ENCODE measurements at places on chromosomes 4 and X.

- DNase-seq: no peak
Measured at GRCh38 chrX:6983207-6983955, 164.1 kb upstream of the STS start.

DNA sequence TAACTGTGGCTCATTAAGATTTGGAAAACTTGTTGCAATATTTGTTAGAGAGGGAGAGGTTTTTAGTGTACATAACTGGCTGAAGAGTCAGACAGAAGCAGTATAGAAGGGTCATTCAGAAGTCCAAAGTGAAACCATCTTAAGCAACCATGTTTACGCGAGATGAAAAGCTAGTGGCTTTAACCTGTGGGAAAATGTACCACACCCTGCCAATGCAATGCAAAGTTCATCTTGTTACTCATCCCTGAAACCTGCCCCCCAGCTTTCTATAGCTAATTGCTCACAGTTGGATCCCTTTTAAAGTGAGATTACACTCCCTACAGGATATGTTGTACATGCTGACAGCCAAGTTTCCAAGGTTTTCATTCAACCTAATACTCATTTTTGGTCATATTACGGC is 96.7 kb upstream of the RAPGEF2 start:
- DNase-seq: no peak

DNA sequence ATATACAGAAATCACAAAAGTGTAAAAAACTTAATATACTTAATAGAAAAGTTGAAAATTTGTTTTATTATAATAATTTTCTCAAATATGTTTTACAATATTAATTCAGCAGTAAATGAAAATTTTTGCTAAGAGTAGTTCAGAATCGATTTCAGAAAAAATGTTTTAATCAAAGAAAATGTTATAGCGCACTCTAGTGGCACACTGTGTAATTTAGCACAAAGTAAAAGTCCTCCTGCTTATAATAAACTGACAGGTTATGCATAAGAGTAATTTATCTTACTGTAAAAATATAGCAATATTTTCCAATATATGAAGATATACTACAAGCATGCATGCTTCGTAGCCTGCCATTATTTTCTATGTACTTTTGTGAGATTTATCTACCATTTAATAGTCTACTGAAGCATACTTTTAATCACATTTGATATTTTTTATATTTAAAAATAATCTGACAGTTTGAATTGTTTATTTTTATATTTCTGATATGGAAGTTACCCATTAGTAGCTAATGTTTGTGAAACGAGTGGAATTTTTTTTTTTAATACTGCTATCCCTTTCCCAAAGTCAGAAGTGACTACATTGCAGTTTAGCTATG is 217.9 kb upstream of the KLHL4 start:
- DNase-seq: no peak

GRCh38 chrX:147890756-147891155 is 21.0 kb upstream of the FMR1 start:
- no peak for DNase-seq

GRCh38 chr4:78356251-78356786 is 195.3 kb upstream of the ANXA3 start:
- DNase-seq: no peak

DNA sequence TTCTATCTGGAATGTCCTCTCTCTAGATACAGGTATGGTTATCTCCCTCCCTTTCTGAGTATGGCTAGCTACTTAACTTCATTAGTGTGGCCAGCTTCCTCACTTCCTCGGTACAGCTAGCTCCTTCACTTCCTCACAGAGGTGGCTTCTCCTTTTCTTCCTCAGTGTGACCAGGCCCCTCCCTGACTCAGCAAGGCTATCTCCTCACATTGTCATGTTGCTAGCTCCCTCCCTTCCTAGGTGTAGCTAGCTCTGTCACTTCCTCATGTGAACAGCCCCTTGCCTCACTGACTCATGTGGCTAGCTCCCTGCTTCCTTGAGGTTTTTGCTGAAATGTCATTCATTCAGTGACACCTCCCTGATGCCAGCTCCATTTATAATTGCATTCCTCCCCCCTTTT is 67.3 kb upstream of the DDIT4L start:
- no peak for DNase-seq

GRCh38 chr4:77538144-77538543 is 67.5 kb upstream of the CXCL13 start:
- DNase-seq: no peak

DNA sequence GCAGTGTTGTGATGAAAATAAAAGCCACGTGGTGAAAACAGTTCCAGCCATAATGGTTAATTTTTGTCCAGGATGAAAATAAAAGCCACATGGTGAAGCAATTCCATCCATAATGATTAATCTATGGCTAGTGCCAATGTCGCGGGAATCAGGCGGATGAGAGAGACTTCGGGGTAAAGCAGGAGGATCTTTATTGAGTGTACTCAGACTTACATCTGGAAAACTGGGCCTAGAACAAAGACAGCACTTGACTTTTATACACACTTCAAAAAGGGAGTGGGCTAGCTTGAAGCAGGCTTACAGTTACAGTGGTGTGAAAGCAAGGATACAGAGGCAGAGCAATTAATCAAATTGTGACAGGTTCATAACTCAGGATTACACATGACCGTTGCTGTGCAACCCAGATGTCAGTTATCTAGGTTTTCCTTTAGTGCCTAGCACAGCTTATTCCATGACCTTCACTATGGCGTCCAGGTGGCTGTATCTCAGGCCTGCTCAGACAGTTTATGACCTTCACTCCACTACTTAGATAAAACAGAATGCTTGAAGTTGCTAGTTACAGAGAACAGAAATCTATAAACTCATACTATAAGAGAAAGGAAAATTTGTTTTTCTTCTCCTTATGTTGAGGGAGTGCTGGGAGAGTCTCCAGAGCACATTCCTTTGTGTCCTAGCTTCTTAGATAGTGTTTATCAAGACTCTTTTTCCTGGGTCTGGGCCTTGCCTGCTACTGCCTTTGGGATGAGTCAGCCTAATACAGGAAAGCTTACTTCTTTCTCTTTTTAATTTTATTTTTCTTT is 5.9 kb upstream of the PLA2G12A start:
- no peak for DNase-seq

GRCh38 chrX:137427426-137427778 is 138.5 kb upstream of the ZIC3 start:
- DNase-seq: no peak

DNA sequence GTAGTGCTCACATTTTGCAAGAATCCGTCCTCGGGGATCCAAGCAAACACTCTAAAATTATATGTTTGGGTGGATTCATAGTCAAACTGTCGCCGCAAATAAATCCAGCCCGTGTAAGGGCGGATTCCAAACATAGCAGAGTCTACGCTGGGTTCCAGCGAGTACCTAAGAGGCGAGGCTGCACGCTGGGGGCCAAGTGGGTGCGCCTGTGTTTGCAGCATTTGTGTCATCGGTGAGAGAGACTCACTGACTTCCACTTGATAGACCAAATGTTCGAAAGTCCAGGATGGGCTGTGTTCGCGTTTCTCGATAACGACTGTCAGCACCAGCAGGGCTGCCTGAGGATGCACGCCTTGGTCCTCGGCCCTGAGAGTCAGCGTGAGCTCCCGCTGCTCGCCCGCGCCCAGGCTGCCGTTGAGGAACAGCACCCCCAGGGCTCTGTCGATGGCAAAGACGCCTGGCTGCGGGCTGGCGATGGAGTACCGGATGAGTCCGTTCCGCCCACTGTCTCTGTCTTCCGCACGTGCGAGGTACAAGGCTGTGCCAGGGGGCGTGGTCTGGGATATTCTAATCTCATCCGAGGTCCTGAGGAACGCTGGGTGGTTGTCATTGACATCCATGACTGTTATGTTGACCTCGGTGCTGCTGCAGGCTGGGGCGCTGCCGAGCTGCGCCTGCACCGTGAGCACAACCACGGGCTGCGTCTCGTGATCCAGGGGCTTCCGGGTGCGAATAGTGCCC is 158.7 kb downstream of the DCHS2 start:
- no peak for DNase-seq

DNA sequence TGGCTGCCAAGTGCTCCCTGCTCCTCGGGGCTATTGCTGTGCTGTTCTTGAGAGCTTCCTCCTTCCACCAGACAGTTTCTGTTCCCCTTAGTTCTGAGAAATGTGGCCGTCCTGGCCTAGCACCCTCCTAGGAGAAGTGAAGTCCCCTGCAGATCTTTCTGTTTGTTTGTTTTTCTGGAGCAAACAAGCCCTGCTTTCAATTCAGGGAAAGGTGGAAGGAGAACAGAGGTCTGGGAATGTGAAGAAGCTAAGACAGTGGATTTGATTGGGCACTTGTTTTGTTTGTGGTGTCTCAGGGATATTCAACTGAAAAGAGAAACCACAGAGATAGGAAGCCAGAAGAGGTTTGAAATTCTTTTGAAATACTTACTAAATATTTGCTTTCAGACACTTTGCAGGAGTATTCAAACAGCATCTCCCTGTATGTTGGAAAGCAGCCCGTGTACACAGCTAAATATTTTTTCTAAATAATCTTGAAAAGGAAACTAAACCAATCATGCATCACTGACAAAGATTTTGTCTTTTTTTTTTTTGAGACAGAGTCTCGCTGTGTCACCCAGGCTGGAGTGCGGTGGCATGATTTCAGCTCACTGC is 36.5 kb upstream of the PPM1K start:
- no peak for DNase-seq

- DNase-seq: no peak
Measured at GRCh38 chr4:61911313-61911756, 711.2 kb downstream of the ADGRL3 start.

DNA sequence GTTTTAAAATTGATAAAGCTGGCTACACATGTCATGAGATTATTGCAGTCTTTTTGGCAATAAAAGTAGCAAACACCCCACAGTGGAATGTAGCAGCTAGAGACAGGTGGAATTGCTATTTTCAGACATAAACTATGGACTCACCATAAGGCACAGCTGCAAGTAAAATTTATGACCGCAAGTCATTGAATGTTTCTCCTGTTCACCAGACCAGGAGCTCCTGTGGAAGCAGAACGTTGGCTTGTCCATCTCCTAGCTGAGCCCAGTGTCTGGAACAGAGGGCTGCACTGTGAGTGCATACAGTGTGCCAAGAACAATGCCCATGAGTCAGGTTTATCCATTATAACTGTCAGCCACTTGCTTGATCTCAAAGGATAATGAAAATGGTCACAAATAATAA is 538.2 kb downstream of the INPP4B start:
- no peak for DNase-seq

DNA sequence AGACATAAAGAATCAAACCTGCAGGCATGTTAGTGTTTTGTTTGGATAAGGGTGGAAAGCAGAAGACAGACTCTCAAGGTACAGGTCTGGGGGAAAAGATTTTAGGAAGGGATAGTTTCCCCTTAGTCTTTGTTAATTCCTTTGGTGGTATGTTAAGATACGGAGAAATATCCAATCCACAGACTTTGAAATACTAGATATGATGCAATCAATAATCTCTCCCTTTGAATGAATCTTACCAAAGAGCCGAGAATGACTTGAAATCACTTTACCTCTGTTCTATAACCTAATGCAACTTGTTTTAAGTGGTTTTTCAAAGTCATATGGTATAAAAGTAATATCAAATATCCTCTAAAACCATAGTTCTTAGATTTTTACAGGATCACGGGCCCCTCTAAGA is 5.3 kb upstream of the BDH2 start:
- no peak for DNase-seq

DNA sequence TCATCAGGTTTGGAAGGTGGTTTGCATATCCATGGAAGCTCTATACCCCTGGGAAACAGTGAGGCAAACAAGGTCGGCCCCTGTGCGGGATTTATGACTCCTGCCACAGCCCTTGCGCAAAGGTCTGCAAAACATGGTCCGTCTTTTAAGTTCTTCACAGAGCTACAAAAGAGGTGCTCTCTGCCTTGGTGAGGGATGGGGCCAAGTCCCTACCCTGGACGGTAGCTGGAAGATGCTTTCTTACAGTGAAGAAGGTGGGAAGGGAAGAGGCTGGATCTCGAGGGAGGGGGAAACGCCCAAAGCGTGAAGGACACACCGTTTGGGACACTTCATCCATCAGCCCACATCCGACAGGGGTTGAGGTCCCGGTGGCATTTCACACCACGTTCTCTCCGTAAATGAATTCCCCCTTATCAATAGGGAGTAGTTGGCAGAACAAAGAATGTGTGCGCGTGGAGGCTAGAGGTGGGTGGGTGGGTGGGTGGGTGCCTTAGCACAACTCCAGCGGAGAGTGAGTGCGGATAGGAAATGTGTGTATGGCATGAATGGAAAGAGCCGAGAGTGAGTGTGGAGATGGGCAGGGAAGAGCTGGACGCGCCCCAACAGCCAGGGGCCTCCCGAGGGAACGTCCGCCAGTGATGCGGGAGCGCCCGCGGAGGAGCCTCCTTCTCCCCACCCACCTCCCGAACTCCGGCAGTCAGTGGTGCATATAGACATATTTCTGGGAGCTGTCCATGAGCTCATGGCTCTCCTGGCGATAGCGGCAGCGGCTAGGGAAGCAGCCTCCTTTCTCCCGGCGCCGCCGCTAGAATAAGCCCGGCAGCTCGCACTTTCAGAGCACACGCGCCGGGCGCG is 68.3 kb downstream of the LARP7 start:
- no peak for DNase-seq

GRCh38 chrX:119150163-119151050 is 22.8 kb upstream of the KIAA1210 start:
- DNase-seq: no peak

- DNase-seq: no peak
Measured at GRCh38 chrX:41670112-41670511, 18.7 kb upstream of the GPR34 start.

GRCh38 chr4:96354036-96354712 is 514.3 kb downstream of the PDHA2 start:
- no peak for DNase-seq

DNA sequence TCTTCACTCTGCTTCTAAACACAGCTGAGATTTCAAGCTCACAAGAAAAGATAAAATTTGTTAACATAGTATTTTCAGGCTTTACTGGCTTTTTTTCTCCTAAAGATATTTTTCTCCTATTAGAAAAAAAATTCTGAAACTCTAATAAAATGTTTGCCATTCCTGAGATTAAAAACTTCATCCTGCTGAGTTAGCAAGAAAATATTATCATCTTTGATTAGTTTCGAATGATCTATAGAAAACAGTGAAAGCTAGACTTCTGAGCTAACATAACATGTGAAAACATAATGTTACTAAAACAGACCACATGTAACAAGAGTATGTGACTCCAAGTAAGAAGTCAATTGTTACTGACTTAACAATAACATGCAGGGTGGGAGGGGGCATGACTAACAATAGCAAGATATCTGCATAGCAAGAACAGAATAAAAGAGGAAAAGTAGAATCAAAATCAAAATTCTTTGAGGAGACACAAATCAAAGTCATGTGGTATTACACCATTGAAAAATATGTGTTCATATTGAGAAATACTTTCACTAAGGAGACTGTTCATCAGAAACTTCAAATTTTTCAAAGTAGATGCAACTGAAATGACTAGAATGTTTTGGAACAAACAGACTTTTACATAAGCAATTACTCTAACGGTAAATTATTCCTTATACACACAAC is 14.5 kb downstream of the TBCK start:
- no peak for DNase-seq

- DNase-seq: no peak
Measured at GRCh38 chrX:15870310-15870709, 15.7 kb upstream of the AP1S2 start.

DNA sequence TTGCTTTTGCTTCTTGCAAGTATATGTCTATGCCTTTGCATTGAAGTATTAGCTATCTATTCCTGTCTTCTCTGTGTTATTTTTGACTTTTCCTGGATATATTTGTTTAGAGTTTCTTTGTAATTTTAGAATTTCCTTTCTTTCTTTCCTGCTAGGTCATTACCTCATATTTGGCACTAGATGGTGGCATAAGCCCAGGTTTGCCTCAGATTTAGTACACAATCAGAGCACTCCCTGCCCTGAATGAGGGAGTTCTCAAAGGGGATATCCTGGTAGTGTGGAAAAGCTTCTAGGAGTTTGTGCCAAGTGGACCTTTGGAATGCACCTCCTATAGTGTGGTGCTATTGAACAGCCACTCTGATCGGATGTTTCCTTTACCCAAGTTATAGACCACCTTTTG is 181.6 kb downstream of the UGT8 start:
- no peak for DNase-seq
